ENCODE measurements at places on chromosomes 7 and 10.
A peak's percentile ranks its signal among the peaks of the same experiment; 100 is the strongest.

GRCh38 chr10:37774351-37774750, 83.1 kb downstream of the ZNF248 start:
- DNase-seq, result no peak

DNA sequence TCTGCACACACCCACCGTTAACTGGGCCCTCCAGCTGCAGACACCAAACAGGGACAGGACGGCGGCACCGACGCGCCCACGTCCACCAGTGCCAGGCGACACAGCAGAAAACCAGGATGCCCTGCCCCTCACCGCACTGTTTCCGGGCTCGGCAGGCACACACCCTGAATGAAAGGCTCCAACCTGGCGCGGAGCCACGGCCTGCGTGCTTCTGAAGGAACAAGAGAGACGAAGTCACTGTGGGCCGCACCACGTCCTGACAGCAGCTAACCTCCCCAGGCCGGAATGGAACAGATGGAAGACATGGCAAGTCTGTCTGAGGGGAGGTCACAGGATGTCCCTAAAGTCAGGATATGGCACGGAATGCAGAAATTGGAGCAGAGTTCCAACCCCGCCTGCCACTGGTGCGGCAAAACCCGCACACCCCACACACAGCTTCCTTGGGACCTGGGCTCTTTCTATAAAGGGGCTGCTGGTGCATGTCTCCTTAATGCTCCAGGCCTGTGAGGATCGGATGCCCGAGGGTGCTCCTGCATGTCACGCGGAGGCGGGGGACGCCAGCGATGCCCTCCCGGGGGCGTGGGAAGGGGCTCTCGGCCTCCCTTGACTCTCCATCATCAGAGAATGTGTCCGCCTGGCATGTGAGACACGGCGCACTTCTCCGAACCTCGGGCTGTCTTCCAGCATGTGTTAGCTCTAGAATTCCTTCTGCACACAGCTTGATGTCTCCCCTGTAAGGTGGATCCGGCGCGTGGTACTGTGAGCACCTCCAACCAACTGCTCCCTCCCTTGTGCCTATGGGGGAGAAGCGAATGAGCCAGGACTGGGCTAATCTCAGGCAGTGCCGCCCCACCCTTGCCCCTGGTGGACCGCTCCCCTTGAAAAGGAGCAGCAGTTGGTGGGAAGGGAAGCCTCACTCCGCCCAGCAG, 3.9 kb upstream of the GPER1 start:
- DNase-seq, result no peak

GRCh38 chr7:45588466-45588865, 14.3 kb downstream of the ADCY1 start:
- no peak for DNase-seq

GRCh38 chr7:99090771-99091542, 53.0 kb downstream of the SMURF1 start:
- DNase-seq, result no peak

DNA sequence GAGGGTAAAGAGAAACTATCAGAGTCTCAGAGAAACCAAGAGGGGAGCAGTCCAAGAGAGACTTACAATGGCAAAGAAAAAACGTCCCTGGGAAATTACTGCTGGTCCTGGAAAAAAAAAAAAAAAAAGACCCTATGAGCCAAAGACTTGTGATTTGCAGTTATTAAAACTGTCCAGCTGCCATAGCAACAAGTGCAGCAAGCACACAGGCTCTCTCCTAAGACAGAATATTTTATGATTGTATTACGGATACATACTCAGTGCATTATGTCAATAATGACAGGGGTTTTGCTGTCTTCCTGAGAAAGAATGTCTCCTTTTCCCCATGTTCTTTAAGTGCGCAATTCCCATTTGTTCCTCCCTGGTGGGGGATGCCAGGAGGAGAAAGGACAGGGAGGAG, 178.5 kb downstream of the GPAM start:
- no peak for DNase-seq

DNA sequence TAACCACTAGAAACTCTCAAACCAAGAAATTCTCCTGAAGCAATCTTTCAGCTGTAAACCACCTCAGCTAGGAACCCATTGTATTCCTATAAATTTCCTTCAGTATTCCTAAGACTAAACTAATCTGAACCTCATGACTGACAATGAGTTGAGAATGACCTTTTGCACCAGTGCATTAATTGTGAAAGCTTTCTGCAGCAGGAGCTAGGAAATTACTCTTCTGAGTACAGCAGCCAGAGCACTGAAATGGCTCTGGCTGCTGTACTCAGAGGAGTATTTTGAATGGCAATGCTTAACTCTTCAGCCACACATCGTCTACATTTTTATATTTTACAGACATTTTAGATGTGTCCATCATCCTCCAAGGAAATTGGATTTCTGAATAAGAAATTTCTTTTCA, 109.7 kb downstream of the PCDH15 start:
- no peak for DNase-seq

- DNase-seq, result no peak
Observed at GRCh38 chr10:5608608-5609220, 57.7 kb downstream of the ASB13 start.

- no peak for DNase-seq
Observed at GRCh38 chr7:143735962-143736361, 21.5 kb downstream of the CTAGE6 start.

DNA sequence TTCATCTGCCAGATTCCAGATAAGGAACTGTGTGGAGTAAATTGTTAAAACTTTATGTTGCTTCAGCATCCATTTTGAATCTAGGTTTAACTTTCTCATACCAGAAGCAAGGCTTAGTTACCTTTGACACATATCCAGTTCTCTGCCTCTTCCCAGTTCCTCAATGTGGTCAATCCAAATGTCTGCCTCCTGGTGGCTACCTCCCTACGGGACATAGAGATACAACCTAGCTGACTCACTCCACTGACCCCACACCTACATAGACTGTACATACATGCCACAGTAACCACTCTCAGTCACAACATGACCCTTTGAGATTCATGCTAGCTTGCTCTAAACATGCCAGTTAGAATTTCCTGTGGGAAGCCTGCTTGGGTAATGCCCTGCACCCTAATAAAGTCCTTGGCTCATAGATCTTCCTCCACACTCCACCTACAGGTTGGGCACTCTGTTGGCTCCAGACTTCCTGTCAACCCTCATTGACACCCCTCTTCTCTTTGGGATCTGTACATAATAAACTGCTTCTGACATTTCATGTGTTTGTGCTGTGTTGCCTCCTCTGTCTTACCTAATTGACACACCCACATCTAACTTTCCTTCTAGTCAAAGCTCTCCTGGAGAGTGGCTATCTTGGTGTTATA, 278.1 kb downstream of the HTR7 start:
- peak; percentile 15 for DNase-seq

- peak; percentile 38 for DNase-seq
Observed at GRCh38 chr7:103148131-103148993, 537 bp downstream of the NAPEPLD start.

GRCh38 chr10:101031128-101031795, at the start of the genes PDZD7 and SFXN3:
PDZD7 (minus strand) TSS chr10:101031129; CDS start chr10:101030219, 910 bp downstream.
SFXN3 (plus strand) TSS chr10:101031234; CDS start chr10:101034695, 3,461 bp downstream.
- peak; percentile 80 for DNase-seq

DNA sequence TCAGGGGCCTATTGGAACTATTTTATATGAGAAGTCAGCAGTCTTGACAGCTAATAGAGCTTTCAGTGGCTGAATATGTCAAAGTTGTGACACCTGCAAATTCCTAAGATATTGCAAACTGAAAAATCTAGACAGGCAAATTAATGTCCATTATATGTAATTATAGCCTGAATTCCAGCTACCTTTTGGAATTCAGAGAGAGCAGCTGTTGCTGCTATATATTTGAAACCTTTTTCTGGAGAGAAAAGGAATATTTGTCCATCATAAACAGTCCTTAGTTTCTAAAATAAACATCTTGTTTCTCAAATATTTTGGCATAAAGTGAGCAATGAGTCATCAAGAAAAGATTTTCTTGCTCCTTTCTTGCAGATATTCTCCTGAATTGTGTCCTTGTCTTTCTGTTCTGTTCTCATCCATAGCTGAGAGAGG, 408.9 kb upstream of the SEMA3D start:
- DNase-seq, result peak; percentile 42

DNA sequence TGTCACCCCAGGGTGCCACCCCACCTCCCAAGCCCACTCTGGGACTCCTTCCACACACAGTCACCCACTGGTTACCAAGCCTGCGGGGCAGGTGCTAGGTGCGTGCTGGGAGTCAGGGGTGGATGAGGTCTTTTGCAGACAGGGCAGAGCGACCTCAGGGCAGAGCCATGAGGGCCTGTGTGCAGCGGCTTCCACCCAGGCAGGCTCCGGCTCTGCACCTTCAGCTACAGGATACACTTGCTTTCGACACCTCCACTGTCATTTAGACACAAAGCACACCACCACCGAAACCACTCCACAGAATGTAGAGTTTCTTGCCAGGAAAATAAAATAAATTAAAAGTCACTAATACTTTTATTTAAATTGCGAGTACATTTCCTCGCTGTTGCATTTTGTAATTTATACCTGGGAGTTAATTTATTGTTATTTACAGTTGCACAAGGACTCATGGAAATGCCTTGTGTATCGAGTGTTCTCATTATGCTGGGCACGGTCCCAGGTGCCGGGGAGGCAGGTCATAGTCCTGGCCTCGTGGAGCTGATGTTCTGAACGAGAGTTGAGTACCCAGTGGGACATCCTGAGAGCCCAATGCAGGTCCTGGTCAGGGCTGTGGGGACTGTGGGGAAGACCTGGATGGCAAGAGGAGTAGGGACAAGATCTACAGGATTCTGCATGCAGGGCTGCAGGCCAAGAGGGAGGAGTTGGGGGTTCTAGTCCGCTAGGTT, 127.8 kb downstream of the CUX1 start:
- no peak for DNase-seq

All from SK-MEL-5 (cell line).